Activated CD4-positive, alpha-beta T cell treated with anti-CD3 and anti-CD28 coated beads, Interleukin-10, Interleukin-2, amounts not matched to agents 100 ng/mL and 50 ng/mL, durations not matched to agents 16 hours and 8 hours (primary cell): ENCODE measurements at places on chromosomes 4 and X.

DNA sequence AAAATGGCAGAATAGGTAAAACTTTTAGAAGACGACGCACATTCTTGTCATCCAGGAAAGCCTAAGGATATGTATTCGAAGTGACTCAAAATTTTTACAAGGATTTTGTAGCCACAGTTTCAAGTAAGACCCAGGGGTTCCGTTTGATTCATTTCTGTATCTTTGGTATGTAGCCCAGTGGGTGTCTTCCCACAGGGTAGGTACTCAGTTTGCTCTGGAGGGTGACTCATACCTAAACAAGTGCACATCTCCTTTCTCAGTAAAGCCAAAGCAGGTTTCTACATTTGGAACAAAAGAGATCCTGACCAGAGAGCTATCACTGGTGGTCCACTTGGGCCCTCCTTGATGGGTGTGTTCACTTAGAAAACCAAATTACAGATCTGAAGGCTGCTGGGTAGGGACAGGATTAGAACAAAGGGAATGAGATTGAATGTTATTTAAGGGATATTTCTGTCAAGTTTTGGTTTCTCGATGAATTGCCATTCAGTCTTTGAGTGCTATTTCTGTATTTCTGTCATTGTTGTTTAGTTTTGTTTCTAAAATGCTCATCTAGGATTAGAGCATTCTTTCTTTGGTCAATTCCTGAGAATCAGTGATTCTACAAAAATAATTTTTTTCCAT is 56.1 kb downstream of the PLS3 start:
- DNase-seq, result peak; percentile 83

- DNase-seq, result peak; percentile 4
Measured at GRCh38 chrX:72714478-72714916, 391 bp upstream of the PHKA1 start.

DNA sequence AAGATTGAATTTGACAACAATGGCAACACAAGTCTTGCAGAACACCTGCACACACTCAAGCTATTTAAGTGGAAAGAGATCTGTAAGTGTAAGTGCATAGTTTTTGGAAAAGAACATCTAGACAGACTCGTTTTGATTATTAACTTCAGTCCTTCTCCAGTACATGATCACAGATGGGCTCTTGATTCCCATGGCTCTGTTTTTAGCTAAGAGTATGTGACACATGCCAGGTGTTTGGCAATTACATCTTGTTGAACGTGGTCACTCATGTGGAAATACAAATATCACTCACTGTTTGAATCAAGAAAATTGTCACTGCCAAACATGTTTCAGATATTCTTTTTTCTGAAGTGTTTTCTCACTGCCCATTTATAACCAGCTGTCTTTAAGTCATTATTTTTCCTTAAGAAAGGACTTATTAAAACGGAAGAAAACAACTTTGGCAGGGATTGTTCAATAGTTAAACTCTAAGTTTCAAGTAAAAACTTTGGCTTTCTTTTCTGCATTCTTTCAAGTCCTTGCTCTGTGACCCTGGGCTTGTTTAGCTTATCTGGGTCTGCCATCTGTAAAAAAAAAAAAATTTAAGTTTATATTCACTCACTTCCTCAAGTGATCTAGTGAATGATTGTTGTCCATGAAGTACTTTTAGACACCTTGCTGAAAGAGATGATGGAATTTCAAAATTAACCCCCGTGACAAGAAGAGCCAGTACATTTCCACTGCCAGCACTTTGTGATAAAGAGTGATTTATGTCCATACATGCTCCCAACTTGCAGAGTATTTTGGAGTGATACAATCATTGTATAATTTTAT is 125.4 kb downstream of the ATXN3L start:
- DNase-seq, result no peak

DNA sequence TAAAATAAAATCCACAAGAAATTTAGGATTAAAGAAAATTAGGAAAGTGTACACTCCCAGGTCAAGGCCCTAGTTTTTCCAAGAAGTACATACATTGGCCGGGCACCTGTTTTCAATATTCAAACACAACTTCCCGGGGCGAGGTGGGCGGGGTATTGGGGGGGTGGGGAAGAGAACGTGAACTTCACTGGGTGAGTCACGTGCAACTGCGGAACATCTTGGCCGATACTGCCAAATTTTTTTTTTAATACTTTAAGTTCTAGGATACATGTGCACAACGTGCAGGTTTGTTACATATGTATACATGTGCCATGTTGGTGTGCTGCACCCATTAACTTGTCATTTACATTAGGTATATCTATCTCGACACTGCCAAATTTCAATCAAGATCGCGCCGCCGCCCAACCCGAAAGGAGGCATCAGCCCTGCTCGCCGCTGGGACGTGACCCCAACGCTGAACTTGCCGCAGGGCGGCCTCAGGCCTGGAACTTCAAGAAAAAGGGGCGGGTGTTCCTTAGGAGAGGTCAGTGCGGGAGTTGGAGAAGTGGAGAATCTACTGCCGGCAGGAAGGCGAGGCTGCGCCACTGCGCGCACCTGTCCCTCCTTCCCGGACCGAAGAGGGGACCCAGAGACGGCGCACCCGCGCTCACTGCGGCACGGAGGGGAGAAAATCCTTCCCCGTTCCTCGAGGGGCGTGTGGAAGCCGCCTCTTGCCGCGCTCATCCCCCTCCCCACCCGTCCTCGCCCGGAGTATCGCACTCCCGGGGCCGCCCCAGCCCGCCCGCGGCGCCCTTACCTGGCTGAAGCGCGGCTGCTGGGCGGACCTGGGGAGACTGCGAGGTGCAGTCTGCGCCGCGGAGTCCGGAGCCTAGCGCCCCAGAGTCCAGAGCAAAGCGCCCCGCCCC is at the start of gene TEC:
TSS of gene TEC (minus strand) at position 883 of the 905 bp plus-strand sequence. CDS start 41,224 bp downstream, outside the sequence.
- peak; percentile 6 for DNase-seq

- DNase-seq, result no peak
Measured at GRCh38 chr4:16852228-16852627, 46.2 kb downstream of the LDB2 start.

GRCh38 chr4:55169352-55169961 is 44.1 kb upstream of the KDR start:
- DNase-seq, result no peak

DNA sequence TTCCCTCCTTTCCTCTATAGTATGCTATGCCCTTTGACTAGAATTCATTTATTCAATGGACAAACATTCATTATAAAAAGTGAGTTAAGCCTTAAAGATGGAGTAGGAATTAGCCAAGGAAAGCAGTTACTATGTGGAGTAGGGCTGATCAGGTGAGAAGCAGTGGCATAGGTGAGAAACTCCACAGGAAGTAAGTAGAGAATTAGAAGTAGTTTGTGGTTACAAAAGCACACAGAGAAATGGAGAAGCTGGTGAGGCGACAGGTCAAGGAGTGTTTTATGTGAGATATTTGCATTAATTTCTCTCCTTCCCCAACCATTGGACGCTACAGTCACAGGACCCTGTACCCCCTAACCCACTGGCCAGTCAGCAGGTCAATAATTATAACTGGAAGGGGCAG is 30.6 kb downstream of the SETD7 start:
- no peak for DNase-seq

DNA sequence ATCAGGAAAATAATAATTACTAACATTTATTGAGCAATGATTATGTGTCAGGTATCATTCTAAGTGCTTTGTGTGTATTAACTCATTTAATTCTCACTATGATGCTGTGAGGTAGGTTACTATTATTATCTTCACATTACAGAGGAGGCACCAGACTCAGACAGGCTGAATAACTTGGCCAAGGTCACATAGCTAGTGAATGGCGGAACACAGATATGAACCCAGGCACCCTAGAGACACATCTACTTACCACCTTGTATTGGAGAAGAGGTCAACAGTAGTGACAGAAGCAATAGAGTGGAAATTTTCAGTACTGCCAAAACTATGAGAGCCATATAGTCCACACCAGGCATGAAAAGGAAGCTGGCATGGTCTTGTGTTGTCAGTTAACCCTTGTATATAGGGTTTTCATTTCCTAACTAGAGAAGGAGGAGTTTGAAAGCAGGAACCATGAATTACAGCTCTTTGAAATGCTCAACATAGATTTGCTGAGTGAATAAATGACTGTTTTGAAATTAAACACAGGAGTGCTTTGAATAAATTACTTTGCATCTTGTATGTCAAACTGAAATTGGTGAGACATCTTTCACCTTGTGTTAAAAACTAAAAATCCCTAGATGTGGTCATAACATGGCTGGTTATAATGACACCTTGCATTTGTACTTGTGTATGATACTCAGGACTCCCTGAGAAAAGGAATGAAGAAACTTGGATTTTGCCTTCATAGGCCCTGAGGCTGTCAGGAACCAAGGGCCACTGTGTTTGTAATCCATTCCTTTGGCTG is 71.8 kb downstream of the RTL9 start:
- no peak for DNase-seq

DNA sequence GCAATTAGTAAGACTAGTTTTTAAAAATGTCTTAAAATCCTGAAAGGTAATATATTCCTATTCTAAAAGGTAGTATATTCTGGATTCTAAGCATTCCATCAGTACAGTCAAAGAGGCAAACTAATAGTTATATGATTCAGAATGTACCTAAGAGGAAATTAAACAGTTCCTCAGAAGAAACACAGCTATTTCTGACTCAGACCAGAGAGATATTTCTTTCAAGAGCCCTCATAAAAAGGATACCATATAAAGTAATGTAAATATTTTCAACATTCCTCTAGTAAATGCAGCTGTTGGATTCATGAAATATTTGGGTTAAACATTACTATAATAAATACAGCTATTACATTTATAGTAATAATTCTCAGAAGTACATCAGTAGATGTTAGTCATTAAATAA is 358.3 kb downstream of the MAGEB5 start:
- no peak for DNase-seq

DNA sequence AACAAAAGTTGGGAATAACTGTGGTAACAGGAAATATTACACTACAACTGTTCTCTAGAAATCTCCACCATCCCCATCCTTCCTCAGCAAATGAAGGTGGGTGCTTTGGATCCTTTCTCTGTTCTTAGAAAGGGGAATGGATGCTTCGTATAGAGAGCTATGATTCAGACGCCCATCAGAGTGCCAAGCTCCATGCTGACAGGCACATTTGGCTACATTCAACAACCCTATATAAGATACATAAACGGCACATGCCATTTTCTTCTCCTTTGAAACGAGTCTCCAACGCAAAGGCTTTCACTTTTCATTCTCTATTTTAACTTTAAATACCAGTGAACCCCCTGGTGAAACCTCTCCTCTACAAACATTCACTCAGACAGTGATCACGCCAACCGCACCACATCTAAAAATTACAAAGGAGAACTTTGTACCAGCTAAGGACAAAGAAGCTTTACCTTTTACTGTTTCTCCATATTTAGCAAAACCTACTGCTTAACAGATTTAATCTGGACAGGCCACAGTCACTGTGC is 172.5 kb downstream of the TSPAN5 start:
- peak; percentile 52 for DNase-seq

DNA sequence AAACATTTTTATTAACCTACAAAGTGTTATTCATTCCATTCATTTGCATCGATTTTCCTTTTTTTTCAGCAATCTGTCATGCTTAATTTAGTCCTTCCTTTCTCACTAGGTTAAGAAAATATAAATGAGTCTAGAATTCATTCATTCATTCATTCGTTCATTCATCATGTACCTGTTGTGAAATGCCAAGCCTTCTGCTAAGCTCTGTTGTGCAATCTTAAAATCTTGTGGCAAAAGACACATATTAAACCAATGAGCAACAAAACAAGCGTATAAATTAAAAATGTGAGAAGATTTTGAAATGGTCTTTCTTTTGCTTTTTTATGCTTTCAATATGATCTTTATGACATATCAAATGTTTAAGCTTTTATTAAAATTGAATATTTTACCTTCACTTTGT is 88.6 kb upstream of the MAD2L1 start:
- DNase-seq, result no peak

- no peak for DNase-seq
Measured at GRCh38 chrX:41087201-41087600, 2.0 kb downstream of the USP9X start.

GRCh38 chr4:4950561-4951290 is 68.5 kb downstream of the CYTL1 start:
- DNase-seq, result no peak

DNA sequence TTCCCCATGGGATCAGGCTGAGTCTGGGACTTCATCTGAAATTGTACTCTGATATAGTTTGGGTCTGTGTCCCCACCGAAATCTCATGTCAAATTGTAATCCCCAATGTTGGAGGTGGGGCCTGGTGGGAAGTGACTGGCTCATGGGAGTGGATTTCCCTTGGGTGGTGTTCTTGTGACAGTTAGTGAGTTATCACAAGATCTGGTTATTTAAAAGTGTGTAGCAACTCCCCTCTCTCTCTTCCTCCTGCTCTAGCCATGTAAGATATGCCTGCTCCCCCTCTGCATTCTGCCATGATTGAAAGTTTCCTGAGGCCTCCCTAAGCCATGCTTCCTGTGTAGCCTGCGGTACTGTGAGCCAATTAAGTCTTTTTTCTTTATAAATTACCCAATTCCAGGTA is 61.0 kb downstream of the RASGEF1B start:
- no peak for DNase-seq

DNA sequence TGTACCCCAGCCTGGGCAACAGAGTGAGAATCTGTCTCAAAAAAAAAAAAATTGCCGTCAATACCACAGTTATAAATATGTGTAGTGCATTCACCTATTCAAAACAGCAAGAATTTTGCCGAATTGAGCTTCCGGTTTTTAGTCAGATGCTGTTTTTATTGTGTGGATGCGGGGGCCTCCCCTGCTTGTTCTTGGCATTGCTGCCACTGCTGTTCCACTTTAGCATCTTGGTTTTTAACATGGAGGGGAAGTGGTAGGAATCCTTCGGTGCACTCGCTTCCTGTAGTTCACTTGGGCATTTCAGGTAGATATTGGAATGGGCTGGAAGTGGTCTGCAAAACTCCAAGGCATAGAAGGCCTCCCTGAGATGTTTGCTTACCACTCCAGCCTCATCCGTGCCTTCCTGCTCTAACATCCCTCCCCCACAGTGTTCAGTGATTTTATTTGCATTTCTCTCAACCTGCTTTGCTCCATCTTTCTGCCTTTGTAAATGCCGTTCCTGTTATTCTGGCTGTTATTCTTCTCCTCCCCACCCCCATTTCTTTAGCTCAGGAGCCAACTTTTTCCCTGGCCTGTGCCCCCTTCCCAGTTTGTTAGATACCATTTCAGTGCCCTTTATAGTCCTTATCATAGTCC is 25.5 kb downstream of the MOB1B start:
- DNase-seq, result peak; percentile 42

GRCh38 chr4:48248559-48248953 is 21.1 kb downstream of the TEC start:
- no peak for DNase-seq

- no peak for DNase-seq
Measured at GRCh38 chrX:11786862-11787261, 28.8 kb downstream of the MSL3 start.
